ENCODE measurements at places on chromosomes 7 and 10.

DNA sequence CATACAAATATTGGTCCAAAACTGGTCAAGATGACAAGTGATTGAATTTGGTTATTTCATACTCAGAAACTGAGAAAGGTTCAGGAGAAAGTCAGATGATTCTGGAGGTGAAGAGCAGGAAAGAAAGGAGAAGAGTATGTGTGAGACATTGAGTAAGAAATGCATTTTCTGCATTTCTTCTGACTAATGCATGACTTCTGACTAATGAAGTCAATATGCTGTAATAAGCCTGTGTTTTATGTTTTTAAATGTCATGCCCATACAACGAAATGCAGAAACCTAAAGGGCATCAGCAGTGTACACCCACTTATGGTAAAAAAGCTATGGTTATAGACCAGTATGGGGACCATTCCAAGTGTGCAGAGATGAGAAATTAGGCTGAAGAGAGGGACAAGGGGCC is 1227.8 kb upstream of the SORCS1 start:
- DNase-seq = no peak

- DNase-seq = no peak
These were observed 21.6 kb upstream of the ERCC6 start for GRCh38 chr10:49560526-49560925.

- no peak for DNase-seq
These were observed 211.7 kb upstream of the MKI67 start for GRCh38 chr10:128337860-128338378.

- no peak for DNase-seq
These were observed 261.8 kb upstream of the KLF6 start for GRCh38 chr10:4046712-4047354.

DNA sequence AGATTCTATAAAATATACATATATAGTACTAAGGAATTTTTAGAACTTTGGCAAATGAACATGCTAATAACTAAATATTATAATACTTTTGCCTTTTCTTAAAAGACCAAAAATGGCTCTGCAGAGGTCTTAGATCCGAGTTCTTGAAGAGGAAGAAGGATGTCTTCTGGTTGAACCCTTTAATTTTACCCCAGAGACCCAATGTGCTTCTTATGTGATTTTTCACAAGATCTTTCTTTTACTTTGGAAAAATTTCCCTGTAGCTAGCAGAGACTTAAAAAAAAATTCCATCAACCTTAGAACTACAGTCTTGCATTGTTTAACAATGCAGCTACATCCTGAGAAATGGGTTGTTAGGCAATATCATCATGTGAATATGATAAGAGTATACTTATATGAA is 663.2 kb downstream of the PARD3 start:
- DNase-seq = no peak

DNA sequence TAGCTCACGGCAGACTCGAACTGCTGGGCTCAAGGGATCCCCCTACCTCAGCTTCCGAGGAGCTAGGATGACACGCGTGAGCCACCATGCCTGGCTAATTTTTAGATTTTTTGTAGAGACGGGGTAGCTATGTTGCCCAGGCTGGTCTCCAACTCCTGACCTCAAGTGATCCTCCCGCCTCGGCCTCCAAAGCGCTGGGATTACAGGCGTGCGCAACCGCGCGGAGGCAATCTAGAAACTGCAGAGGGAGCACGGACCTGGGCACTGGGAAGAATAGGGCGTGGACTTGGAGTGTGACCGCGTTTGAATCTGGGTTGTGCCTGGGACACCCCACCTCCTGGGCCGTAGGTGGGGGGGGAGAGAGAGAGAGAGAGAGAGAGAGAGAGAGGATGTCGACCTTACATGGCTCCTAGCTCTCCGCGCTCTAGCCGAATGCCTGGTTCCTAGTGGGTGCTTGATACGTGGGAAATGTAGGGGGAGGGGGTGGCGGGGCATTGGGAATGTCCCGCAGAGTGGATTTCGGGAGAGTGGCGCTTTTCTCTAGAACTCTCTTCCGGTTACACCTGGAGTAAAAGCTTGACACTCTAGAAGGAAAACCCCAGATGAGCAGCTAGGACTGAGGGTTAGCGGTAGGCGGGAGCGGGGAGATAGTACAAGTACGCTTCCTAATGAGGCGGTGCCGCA is 1.2 kb upstream of the MAP3K8 start:
- DNase-seq = peak; percentile 50

DNA sequence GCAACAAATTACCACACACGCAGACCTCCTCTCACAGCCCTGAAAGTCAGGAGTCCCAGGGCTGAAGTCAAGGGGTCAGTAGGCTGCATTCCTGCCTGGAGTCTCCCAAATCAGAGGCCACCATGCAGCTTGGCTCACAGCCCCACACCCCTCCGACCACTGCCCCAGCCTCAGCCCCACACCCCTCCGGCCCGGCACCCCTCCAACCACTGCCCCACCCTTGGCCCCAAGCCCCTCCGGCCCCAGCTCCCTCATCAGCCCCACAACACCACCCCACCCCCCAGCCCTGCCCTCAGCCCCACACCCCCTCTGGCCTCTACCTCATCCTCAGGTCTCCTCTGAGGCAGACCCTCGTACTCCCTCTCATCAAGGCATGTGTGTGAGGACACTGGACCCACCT is 85.7 kb downstream of the DIP2C start:
- DNase-seq = no peak

- no peak for DNase-seq
These were observed 5.1 kb downstream of the STK32C start for GRCh38 chr10:132302421-132303310.

- no peak for DNase-seq
These were observed 125.1 kb upstream of the NRP1 start for GRCh38 chr10:33459602-33460001.

Measured in germinal center (tissue), 1 donor.